ENCODE measurements at places on chromosomes 6 and 20. TPM values are rescaled to one million over a fixed set of nuclear protein-coding genes. Genes with fewer than 3 reads are reported as not detected.

The PGC gene
- 947 TPM for total RNA-seq

GRCh38 chr6:130749402-130749801, 77.8 kb upstream of the SMLR1 start:
- H3K27ac ChIP-seq = no peak overlapping the region
- H3K4me3 ChIP-seq = no peak overlapping the region
- DNase-seq = no peak
- H3K36me3 ChIP-seq = no peaks in the 10 kb centered on the region

DNA sequence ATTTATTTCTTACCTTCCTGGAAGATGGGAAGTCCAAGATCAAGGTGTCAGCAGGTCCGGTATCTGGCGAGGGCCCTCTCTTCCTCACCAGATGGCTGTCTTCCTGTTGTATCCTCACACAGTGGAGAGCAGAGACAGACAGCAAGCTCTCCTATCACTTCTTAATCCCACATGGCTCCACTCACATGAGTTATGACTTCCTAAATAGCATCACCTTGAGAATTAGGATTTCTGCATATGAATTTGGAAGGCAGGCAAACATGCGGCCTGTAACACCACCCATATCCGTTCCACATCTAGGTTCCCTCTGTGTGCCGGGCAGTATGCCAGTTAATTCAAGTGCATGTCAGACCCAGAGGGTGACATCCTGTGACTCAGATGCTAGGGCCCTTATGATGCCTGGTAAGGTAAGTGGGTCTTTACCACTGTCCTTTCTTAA, 2.1 kb downstream of the RAET1E start:
- H3K36me3 ChIP-seq = no peaks in the 10 kb centered on the region
- no peak overlapping the region for H3K4me3 ChIP-seq
- peaks cover 32% of the 10 kb centered on the region for H3K4me1 ChIP-seq

GRCh38 chr20:5513975-5514516, 197.3 kb upstream of the PROKR2 start:
- H3K4me3 ChIP-seq = no peak overlapping the region
- no peaks in the 10 kb centered on the region for H3K36me3 ChIP-seq
- no peak for DNase-seq
- H3K27me3 ChIP-seq = no peaks in the 10 kb centered on the region
- no peak overlapping the region for H3K27ac ChIP-seq

- no peak for DNase-seq
- no peaks in the 10 kb centered on the region for H3K36me3 ChIP-seq
- no peaks in the 10 kb centered on the region for H3K27me3 ChIP-seq
- no peak overlapping the region for H3K27ac ChIP-seq
Measured at GRCh38 chr20:16759181-16759563, 11.0 kb downstream of the OTOR start.

DNA sequence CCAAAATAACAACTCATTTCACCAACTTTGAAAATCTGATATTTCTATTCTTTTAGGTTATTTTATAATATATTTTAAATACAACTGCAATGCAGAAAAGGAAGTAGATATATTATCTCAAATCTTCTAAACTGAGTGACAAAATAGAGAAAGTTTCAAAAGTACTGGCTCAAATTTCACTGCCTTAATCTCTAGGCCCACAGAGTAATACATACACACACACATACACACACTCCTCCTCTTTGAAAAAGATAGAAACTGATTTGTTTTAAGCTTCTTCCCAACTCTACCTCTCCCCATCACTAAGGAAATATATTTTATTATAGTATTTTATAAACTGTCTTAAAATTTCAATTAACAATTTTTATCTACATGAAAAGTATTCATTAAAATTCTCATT, 36.2 kb downstream of the ARHGAP18 start:
- H3K4me1 ChIP-seq = peaks cover 45% of the 10 kb centered on the region
- no peaks in the 10 kb centered on the region for H3K36me3 ChIP-seq
- no peak overlapping the region for H3K4me3 ChIP-seq
- H3K27me3 ChIP-seq = no peaks in the 10 kb centered on the region
- H3K27ac ChIP-seq = peak overlapping the region; percentile 69

The CD40 gene
- 35.7 TPM for total RNA-seq

The APOM gene
- total RNA-seq = 1.6 TPM

GRCh38 chr6:2225422-2226392, 19.7 kb downstream of the GMDS start:
- H3K4me1 ChIP-seq = peaks cover 21% of the 10 kb centered on the region
- no peak for DNase-seq
- H3K27ac ChIP-seq = no peak overlapping the region
- H3K4me3 ChIP-seq = no peak overlapping the region

The OPN5 gene
- not detected for total RNA-seq

- no peak overlapping the region for H3K4me3 ChIP-seq
- DNase-seq = no peak
- no peaks in the 10 kb centered on the region for H3K27me3 ChIP-seq
- H3K27ac ChIP-seq = no peak overlapping the region
- H3K36me3 ChIP-seq = no peaks in the 10 kb centered on the region
Measured at GRCh38 chr6:78308025-78308424, 559.3 kb upstream of the IRAK1BP1 start.

The SFTA2 gene
- 351 TPM for total RNA-seq

The OR12D2 gene
- not detected for total RNA-seq

The CCN5 gene
- total RNA-seq = 42.3 TPM

DNA sequence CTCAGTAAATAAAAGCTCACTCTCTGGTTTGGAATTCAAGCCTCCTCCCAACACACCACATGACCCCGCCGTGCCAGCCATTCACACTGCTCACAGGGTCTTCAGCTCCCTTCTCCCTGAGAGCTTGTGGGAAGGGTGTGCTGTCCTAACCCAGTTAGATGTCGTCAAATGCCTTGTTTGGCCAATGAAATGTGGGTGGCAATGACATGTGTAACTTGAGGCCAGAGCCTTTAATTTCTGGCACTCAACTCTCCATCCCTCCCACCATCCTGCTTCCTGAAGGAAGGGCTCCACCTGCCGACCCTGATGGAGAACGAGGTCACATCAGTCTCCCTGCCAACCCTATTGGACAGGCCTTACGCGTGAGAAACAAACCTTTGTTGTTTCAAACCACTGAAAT, 224.5 kb upstream of the AGPAT4 start:
- H3K27me3 ChIP-seq = no peaks in the 10 kb centered on the region
- H3K36me3 ChIP-seq = no peaks in the 10 kb centered on the region
- H3K27ac ChIP-seq = no peak overlapping the region
- H3K4me1 ChIP-seq = no peaks in the 10 kb centered on the region

- H3K27ac ChIP-seq = no peak overlapping the region
- no peak overlapping the region for H3K4me3 ChIP-seq
- H3K27me3 ChIP-seq = no peaks in the 10 kb centered on the region
- H3K4me1 ChIP-seq = no peaks in the 10 kb centered on the region
Measured at GRCh38 chr6:84017709-84018452, 15.7 kb upstream of the MRAP2 start.

DNA sequence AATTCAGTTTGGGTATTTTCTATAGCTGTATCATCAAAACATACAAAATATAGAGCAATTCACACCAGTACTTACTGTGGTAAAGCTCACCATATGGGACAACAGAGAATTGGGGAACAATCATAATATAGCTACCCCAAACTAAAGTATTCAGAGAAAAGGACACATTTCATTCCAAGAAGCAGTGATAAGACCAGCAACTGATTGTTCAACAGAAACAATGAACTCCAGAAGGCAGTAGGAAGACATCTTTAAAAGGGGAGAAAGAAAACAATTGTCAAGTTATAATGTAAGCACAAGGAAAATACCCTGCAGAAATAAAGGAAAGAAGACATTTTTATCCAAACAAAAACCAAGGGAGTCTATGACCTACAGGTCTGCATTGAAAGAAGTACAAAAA, 210.9 kb downstream of the ZFAND3 start:
- H3K27ac ChIP-seq = no peak overlapping the region
- no peak overlapping the region for H3K4me3 ChIP-seq
- peaks cover 39% of the 10 kb centered on the region for H3K4me1 ChIP-seq

The TAAR1 gene
- total RNA-seq = not detected

GRCh38 chr6:170276369-170277057, 14.4 kb downstream of the DLL1 start:
- peaks cover 5% of the 10 kb centered on the region for H3K27me3 ChIP-seq
- no peak for DNase-seq
- H3K27ac ChIP-seq = peak overlapping the region; percentile 58
- peaks cover 52% of the 10 kb centered on the region for H3K4me1 ChIP-seq
- H3K4me3 ChIP-seq = no peak overlapping the region

DNA sequence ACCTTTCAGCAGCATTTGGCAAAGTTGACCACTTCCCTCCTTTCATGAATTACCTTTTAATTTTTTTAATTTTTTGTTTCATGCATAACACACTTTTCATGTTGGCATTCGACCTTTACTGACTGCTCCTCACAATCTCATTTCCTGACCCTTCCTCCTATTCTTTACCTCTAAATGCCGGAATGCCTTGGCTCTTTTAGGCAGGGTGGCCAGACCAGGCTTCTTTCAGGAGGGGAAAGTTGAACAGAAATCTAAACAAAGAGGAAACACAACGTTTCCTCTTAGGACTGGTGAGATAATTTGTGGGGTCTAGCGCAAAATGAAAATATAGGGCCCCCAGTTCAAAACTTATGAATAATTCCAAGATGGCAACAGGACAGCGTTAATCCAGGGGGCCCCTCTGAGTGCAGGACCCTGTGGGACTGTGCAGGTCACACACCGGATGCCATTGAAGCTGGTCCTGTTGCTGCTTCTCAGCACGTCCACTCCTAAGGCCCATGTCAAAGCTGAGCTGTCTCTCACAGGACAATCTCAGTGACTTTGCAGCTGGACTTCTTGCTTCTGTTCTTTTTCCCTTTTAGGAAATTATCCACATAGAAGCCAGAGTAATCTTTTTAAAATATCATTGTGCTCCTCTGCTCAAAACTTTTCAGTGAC, 313.8 kb downstream of the HDGFL1 start:
- H3K36me3 ChIP-seq = no peaks in the 10 kb centered on the region
- H3K4me1 ChIP-seq = peaks cover 14% of the 10 kb centered on the region
- H3K4me3 ChIP-seq = no peak overlapping the region
- no peak overlapping the region for H3K27ac ChIP-seq
- no peak for DNase-seq
- H3K27me3 ChIP-seq = no peaks in the 10 kb centered on the region

Measured in lower lobe of right lung (tissue), 2 donors.